Fibroblast of skin of right quadriceps (primary cell): ENCODE measurements at places on chromosomes 1 and 21.

DNA sequence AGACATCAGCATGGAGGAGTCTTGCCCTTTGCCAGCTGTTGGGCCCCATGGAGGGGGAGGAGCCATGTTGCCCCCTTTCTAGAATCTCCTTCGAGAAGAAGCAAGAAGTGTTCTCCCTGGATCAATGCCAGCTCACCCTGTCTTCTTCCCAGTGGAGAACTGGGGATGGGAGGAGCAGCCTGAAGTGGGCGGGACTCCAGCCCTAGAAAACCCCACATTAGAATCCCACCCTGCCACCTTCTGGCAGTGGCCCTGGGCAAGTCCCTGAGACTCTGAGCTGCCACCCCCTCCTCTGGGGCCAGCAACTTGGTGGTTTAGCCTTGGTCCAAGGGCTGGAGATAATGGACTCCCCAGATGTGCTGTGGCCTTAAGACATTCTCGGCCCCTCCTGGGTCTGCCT is 51.7 kb downstream of the PAX7 start:
- DNase-seq: no peak

DNA sequence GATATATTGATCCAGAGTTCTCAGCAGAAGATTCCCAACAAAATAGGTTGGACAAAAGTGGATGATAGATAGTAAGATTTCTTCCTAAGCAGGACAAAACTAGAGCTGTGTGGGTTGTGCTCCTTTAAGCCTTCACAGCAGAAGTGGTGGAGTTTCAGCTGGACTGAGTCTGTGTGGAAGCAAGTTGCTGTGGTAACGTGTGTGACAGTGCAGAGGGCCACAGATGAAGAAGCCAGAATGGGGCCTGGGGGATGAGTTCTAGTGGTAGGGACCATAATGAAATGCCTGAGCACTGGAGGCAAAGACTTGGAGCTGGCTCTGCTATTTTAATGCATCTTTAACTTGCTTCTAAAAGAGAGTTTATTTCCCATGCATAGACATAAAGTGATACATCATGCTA is 238.7 kb upstream of the POGK start:
- DNase-seq: no peak

DNA sequence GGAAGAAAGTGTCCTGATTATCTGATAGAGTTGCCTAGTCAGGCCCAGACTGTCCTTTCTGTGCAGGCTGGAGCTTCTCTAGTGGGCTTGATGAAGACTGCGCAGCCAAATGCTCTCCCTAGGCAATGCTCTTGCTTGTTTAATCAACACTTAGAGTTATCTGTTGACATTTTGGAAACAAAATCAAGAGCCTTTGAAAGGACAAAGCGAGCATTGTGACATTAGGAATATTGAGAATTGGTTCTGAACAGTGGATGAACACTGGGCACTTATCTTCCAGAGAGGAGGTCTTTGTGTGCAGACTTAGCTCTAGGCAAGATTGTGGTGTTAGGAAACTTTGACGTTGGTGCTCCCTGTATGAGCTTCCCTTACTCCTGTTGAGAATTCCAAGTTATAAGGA is 94.5 kb downstream of the DNTTIP2 start:
- no peak for DNase-seq

DNA sequence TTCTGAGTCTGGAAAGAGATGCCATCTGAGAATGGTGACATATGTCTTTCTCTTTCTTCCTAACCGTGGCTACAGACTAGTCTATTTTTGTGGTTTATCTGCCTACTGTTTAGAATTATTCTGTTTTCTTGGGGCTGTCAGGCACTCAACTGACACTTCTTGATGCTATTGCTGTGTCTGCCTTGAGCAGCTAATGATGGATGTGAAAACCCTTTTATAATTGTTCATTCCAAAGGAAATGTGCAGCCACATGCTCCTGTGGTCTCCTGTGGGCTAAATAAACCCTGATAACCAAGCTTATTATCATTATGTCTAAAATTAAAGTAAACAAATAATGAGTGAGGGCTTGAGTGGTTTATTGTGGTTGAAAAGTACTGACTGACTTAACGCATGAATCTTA is 52.7 kb upstream of the CXADR start:
- no peak for DNase-seq

DNA sequence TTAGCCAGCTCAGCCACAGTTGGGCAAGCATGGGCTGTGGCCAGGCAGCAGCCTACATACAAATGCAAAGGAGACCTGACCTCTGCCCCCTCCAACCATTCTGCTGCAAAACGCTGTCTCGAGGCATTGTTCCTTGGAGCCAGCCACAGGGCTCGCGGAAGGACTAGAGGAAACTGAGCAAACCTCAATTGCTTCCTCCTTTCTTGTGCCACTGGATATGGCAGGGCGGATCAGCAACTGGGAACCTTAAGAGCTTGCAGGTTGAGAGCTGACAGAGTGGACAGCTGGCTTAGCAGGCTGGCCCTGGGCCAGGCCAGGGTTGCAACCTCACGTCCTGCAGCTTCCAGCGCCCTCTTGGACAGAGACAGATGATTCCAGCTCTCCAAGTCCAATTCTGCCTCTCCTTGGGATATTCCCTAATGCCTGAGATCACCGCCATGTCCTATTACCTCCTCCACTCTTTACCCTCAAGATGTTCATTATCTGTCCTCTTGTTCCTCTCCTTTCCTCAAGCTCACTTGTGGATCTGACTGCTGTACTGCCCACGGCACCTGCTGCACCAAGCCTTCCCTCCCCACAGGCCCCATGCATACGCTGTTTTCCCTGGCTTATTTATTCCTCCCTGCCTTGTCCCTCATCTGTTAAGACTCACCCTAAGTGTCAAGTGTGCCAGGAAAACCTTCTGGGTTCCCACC is 67.5 kb downstream of the SDC3 start:
- DNase-seq: no peak

- DNase-seq: peak; percentile 20
Measured at GRCh38 chr21:15062606-15062965, 2.2 kb downstream of the NRIP1 start.

DNA sequence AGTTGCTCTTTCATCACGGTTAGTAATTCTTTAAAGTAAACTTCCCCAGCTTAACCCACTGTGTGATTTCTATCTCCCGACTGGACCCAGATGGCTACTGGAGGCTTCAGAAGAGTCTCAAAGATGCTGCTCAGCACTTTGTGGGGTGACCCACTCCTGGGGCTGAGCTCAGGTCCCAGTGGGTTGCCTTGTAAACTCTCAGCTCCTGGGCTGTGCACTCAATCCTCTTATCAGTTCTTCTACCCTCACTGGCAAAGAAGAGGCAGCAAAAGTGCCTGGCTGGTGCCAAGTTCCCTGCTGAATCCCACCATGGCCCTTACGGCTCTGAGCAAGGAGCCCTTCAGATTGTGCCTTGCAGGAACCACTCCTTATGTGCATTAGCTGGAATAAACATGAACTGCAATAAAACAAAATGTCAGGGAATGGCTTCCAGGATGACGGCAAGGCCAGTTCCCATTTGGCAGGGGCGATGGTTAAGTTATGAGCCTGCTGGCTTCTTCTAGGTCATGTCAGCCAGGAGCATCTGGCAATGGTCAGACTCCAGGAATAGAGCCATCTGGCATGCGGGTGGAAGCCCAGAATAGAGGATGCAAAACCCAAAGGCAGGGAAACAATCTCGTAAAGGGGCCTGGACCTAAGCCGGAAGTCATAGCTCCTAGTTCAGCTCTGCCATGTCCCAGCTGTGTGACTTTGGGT is 6.8 kb downstream of the MYOC start:
- peak; percentile 28 for DNase-seq

DNA sequence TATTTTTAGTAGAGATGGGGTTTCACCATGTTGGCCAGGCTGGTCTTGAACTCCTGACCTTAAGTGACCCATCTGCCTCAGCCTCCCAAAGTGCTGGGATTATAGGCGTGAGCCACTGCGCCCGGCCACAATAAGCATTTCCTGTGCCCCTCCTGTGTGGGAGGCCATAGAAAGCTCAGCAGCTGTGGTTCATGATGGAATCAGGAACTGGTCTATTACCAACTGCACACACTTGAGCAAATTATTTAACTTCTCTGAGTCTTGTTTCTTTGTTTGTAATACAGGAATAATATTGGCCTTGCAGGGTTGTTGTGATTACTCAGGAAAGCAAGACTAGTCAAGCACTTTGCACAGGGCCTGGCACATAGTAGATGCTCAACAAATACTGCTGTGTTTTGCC is 15.0 kb downstream of the RHBG start:
- DNase-seq: no peak

DNA sequence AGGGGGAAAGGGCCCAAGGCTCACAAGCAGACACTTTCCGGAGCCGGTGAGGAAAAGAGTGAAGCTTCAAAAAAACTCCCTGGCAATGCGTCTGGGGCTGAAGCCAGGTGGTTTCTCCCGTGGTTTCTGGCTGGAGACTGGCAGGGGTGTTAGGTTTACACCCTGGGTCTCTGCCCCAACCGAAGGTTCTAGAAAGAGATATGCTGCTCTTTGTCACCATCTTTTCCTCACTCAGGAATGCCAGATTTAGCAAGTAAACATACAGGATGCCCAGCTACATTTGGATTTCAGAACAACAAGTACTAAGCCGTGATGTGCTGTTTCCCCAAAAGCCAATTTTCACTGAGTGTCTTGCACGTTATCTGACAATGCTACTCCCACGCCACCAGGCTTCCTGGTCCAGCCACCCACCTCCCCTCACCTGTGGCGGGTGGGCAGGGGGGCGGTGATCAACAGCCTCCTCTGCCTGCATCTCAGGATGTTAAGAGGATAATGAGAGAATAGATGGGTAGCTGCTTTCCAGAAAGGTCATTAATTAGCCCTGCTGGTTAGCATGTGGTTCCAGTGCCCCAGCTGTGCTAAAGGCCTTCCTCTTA is 69.6 kb upstream of the OLIG2 start:
- DNase-seq: no peak

GRCh38 chr1:67552336-67552759 is 122.1 kb upstream of the SERBP1 start:
- no peak for DNase-seq

GRCh38 chr1:151702936-151703335 is 13.7 kb downstream of the CELF3 start:
- DNase-seq: no peak

- no peak for DNase-seq
Measured at GRCh38 chr1:58802640-58803399, 19.0 kb upstream of the JUN start.

- DNase-seq: no peak
Measured at GRCh38 chr21:17540530-17540929, 27.7 kb downstream of the CXADR start.

- no peak for DNase-seq
Measured at GRCh38 chr1:1072849-1073742, 1.0 kb downstream of the RNF223 start.

DNA sequence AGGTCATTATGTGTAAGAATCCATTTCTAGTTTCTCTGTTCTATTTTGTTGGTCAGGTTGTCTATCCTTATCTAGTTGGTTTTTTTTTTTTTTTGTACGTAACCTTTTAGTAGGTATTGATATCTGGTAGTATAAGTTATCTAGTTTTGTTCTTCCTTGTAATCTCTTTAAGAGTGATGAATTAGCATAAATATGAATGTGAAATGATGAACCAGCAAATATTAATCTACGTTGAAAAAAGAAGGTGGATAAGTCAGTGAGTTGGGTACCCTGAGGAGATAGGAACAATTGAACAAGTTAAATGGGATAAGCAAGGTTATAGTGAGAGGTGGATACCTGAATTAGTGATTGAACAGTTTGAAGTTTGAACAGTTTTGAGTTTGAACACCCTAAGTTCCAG is 33.9 kb downstream of the TTC3 start:
- no peak for DNase-seq

GRCh38 chr1:231165371-231165770 is 3.5 kb downstream of the TRIM67 start:
- DNase-seq: peak; percentile 25

- DNase-seq: peak; percentile 76
Measured at GRCh38 chr21:26846036-26846931, 1.1 kb upstream of the ADAMTS1 start.

DNA sequence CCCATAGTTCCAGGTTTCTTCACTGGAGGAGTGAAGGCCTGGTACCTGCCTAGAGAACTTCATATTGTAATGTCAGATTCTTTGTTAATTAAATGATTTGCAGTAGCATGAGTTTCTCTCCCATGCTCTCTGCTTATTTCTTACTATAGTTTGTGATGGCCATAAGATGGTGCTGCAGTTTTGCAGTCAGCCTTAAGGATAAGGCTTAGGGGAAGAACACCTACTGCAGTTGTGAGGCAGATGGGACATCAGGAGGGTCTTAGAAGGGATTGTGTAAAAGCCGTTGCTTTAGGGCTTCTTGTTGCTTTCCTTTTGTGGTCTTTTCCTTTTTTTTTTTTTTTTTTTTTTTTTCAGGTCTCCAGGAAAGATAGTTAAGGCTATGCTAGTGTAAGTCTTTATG is 61.8 kb downstream of the MACF1 start:
- DNase-seq: no peak

DNA sequence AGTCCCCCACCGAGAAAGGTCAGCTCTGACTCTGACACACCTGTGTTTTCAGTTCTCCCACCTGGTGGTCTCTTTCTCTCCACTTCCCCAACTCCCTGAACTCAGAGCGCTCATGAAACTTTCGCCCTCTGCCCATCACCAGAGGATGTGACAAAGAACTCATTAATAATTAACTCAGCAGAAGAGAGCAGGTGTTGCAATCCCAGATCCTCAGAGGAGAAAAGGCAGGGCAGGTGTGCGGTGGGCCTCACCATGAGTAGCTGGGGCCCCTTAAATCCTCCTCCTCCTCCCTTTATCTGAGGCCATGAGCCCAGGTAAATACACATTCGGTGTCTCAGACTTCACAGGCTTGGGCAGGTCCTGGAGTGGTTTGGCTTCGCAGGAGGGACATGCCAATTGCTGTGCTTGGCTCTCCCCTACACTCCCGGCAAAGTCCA is 1.7 kb upstream of the LAMB3 start:
- no peak for DNase-seq

- no peak for DNase-seq
Measured at GRCh38 chr21:46182548-46183336, 1.5 kb downstream of the SPATC1L start.

- no peak for DNase-seq
Measured at GRCh38 chr1:235006816-235007215, 121.8 kb downstream of the TOMM20 start.

- DNase-seq: no peak
Measured at GRCh38 chr1:2271841-2272655, 43.9 kb downstream of the SKI start.

DNA sequence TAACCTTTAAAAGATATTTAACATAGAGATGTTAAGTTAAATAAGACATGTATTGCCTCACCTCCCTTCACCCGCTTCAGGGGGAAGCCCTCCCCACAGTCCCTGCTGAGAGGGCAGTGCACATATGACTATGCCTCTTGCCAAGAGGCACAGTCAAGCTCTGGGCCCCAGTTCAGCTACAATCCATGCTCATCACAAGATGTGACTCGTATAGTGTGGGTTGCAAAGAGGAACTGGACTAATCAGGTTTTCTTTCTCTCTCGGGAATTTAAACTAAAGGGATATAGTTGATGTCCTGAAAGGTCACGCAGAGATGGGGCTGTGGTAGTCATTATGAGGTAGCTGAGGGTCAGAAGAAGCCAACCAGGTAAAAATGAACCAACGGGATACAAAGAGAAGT is 35.6 kb downstream of the LYST start:
- peak; percentile 70 for DNase-seq

GRCh38 chr1:205629751-205630150 is 2.1 kb downstream of the ELK4 start:
- DNase-seq: no peak

- DNase-seq: no peak
Measured at GRCh38 chr1:38569932-38570656, 289.5 kb downstream of the RRAGC start.

- no peak for DNase-seq
Measured at GRCh38 chr1:243845888-243846287, 4.2 kb downstream of the AKT3 start.
